Posterior vena cava (tissue), 2 donors: ENCODE measurements at places on chromosomes 3 and 15. TPM values are rescaled to one million over a fixed set of nuclear protein-coding genes. Genes with fewer than 3 reads are reported as not detected.

GRCh38 chr15:57251308-57251707 lies 125.0 kb upstream of the CGNL1 start:
- DNase-seq: no peak

GRCh38 chr3:152257563-152258035 lies 11.1 kb upstream of the MBNL1 start:
- DNase-seq: no peak

Gene PODXL2
- total RNA-seq: 2.0 TPM

- DNase-seq: no peak
These were observed 114.1 kb upstream of the LMCD1 start for GRCh38 chr3:8387571-8387970.

Gene FANCD2
- total RNA-seq: 3.3 TPM

Gene GHSR
- not detected for total RNA-seq

- DNase-seq: peak; percentile 87
These were observed 39.5 kb downstream of the EBLN2 start for GRCh38 chr3:73100741-73101559.

Gene ARGFX
- not detected for total RNA-seq

Gene OR5K2
- total RNA-seq: not detected

Gene ARNT2
- total RNA-seq: 3.7 TPM

DNA sequence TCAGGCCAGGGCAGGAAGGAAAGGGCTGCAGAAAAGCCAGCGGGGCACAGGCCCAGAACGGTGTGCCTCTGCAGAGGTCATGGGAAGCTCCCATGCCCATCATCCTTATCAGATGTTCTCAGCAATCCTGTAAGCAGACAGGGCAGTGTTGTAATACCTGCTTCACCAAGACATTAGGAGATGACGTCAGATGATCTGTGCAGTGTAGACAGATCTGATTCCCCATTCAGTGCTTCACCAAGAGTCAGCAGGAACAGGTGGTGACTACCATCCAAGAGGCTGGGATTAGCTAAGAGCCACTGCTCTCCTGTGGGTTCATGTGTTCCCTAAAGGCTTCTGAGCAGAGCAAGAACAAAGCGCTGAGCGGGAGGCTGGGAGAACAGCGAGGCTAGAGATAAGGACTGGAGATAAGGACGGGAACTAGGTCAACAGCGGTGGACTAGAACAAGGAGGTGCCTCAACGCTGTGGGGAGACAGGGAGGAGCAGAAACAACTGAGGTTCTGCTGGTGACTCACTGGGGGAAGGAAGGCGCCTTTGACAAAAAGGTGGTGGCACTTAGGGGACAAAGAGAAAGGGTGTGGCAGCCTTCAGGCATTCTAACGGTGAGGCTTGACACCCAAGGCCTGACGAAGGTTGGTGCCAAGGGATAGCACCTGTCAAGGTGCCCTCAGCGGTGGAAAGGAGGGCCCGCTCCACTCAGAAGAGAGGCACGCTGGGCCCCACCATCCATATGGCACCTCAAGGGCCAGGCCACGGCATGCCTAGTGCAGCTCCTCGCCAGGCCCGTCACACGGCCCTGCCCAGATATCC lies 28.4 kb downstream of the CCDC12 start:
- peak; percentile 80 for DNase-seq

Gene POTEB3
- not detected for total RNA-seq
